ENCODE measurements at places on chromosomes 4 and X.

DNA sequence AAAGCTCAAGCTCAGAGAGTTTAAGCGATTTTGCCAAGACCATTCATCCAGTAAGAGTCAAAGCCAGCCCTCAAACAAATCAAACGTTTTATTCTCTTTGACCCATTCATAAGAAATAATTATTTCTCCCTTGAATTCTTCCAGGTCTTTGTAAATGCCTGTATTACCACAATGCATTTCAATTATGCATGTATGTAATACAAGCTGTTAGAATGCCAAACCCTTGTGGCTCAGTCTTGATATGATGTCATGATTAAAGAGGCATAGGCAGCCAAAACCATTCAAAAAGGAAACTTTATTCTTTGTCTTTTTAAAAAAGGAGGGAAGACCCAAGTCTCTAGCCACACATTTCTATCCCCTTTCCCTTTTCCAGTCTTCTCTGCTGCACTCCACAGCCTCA, 56.5 kb upstream of the PGM2 start:
- DNase-seq, result no peak

DNA sequence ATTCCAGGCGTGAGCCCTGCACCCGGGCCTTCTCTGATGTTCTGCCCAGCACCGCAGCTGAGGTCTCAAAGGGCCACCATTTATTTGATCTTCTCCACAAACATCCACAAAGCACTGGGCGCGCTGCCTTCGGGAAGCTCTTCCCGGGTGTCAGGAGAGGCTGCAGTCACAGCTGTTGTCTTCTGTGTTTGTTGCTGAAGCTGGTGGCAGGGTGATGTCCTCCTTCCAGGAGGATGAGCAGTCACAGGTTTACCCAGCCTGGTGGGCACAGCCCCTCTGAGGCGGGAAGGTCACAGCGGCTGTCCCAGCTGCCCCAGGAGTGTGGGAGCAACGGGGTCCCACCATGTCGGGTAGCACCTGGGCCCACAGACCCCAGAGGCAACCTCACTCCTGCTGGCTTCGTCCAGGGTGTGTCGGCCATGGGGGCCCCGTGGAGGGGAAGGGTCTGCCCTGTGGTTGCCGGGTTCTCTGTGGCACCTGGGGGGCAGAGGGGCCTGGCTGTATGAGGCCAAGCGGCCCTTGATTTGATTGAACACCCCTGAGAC, 27.6 kb downstream of the FGFRL1 start:
- no peak for DNase-seq

DNA sequence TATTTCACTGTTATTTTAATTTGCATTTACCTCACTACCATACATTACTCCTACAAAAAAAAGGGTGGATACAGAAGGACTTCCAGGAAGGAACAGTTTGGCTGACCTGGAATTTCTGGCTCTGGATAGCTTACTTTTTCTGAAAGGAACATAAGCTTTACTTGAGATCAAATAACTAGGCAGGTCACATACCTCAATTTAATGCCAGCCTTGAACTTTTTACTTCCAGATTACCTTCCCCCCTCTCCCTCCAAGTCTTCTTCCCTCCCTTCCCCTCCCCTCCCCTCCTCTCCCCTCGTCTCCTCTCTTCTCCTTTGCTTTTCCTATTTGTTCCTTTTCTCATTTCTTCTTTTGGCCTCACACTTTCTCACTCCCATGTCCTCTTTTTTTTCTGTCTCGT, 659.2 kb upstream of the AADAT start:
- DNase-seq, result no peak

GRCh38 chr4:181956512-181956911, 286.7 kb upstream of the TENM3 start:
- no peak for DNase-seq

DNA sequence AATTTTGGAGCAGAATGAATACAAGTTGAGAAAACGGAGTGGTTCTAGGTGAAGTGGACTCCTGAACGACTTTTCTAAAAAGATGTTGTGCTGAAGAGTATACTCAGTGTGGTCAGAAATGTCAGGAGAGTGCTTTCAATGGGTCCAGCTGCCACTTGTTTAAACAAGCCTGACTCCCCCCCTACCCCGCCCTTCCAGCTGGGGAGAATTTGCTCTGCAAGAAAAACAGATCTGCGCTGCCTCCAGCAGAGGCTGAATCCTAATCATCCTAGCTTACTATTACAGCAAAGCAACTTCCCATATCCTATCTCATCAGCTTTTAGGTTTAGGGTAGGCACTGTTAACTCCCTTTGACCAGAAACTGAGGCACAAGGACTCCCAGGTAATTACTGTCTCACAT, 1.9 kb downstream of the MAP3K15 start:
- no peak for DNase-seq

DNA sequence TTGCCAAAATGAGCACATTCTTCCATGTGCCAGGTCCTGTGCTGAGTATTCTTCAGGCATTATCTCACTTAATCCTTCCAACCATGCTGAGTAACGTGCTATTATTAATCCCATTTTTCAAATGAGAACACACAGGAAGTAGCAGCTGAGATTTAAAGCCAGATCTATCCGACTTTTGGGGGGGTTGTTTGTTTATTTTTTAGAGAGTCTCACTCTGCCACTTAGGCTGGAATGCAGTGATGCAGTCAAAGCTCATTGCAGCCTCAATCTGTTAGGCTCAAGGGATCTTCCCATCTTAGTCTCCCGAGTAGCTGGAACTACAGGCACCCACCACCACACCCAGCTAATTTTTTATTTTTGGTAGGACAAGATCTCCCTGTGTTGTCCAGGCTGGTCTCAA, 55.5 kb upstream of the TRIM2 start:
- DNase-seq, result no peak

Measured in stimulated activated CD8-positive, alpha-beta memory T cell treated with anti-CD3 and anti-CD28 coated beads, Interleukin-7, amount 100 ng/mL, for 24 hours (primary cell).